ENCODE measurements at places on chromosomes 5 and 9. TPM values are rescaled to one million over a fixed set of nuclear protein-coding genes. Genes with fewer than 3 reads are reported as not detected.

MARCOL gene
- total RNA-seq = not detected

PCDHGA9 gene
- total RNA-seq = 4.7 TPM

IRX2 gene
- total RNA-seq = 0.52 TPM

EQTN gene
- not detected for total RNA-seq

IFNA21 gene
- total RNA-seq = not detected

ADGRV1 gene
- 2.6 TPM for total RNA-seq

FAM151B gene
- 7.8 TPM for total RNA-seq

ARHGEF28 gene
- total RNA-seq = 8.4 TPM

PDGFRB gene
- 86.6 TPM for total RNA-seq

TAF11L3 gene
- total RNA-seq = not detected

PRRT1B gene
- total RNA-seq = not detected

C5orf58 gene
- total RNA-seq = not detected

POLK gene
- total RNA-seq = 20.4 TPM

CHSY3 gene
- total RNA-seq = 12.5 TPM

PCDHB4 gene
- 1.6 TPM for total RNA-seq

PCDHGB2 gene
- 2.1 TPM for total RNA-seq

LPAR1 gene
- total RNA-seq = 45.9 TPM

IL5 gene
- not detected for total RNA-seq

GPX3 gene
- total RNA-seq = 33.4 TPM

NR5A1 gene
- total RNA-seq = not detected

FAM120AOS gene
- 24.5 TPM for total RNA-seq

WNT8A gene
- not detected for total RNA-seq

ZFP2 gene
- 1.6 TPM for total RNA-seq

LCN9 gene
- total RNA-seq = not detected

TRIM36 gene
- total RNA-seq = 2.6 TPM

CSF1R gene
- total RNA-seq = 31.3 TPM

IFNA2 gene
- not detected for total RNA-seq

MYMK gene
- 8.9 TPM for total RNA-seq

MED10 gene
- 6.3 TPM for total RNA-seq

TTC39B gene
- 4.2 TPM for total RNA-seq

PCDHA7 gene
- 0.52 TPM for total RNA-seq

CCDC180 gene
- total RNA-seq = 7.3 TPM

GABRA1 gene
- not detected for total RNA-seq

ANXA2R gene
- 1.6 TPM for total RNA-seq

RAPGEF6 gene
- total RNA-seq = 29.7 TPM

PCDHA11 gene
- under 0.01 TPM for total RNA-seq

LRRTM2 gene
- total RNA-seq = 0.52 TPM

LCN1 gene
- total RNA-seq = not detected

AGTPBP1 gene
- total RNA-seq = 37.6 TPM

LMX1B gene
- total RNA-seq = under 0.01 TPM

PCDHB5 gene
- 3.1 TPM for total RNA-seq

NAIF1 gene
- total RNA-seq = 8.9 TPM

ADRA1B gene
- total RNA-seq = under 0.01 TPM

SCGB3A1 gene
- total RNA-seq = 1.0 TPM

LAMC3 gene
- total RNA-seq = 0.52 TPM

ACSL6 gene
- 3.1 TPM for total RNA-seq

TNPO1 gene
- total RNA-seq = 111 TPM

PHYHD1 gene
- 17.7 TPM for total RNA-seq

PROB1 gene
- 23.5 TPM for total RNA-seq

BRD9 gene
- 22.4 TPM for total RNA-seq

TAS2R1 gene
- not detected for total RNA-seq

KCTD16 gene
- total RNA-seq = under 0.01 TPM

CSF2 gene
- not detected for total RNA-seq

PCDHA1 gene
- not detected for total RNA-seq

ZCCHC10 gene
- total RNA-seq = 11.0 TPM

Data from skeletal muscle tissue (tissue), 5 donors.